Activated CD8-positive, alpha-beta memory T cell treated with anti-CD3 and anti-CD28 coated beads for 24 hours (primary cell): ENCODE measurements at places on chromosomes 12 and 14.

- DNase-seq: no peak
These were observed 13.6 kb upstream of the FAIM2 start for GRCh38 chr12:49917166-49917787.

- no peak for DNase-seq
These were observed 96.6 kb downstream of the APAF1 start for GRCh38 chr12:98741556-98742265.

DNA sequence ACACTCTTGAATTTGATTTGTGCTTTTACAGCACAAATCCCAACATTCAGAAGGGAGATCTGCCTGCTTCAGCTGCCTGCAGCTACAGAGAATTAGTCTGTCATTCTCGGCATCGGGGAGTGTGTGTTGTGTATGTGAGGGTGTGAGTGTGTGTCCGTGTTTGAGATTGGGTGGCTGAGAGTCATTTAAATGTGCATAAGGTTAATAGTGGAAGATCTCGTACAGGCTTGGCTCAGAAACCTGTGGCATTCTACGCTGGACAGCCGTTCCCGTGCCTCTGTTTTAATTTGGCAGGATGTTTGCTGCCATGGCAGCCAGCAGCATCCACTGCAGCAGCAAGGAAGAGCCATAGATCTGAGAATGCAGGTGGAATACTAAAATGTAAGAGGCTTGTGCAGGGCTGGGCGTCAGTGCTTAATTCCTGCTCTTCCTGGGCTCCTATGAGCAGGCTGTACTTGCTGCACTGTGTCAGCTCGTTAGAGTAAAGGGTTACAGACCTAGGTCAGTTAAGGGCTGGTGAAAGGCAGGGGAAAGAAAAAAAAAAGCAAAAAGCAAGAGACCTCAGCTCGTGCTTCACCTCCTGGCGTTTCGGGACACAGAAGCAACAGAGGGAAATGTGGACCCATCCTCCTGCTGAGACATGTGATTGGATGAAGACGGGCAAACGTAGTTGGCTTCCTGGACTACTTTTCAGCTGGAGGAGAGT lies 205.4 kb downstream of the NAV3 start:
- no peak for DNase-seq

DNA sequence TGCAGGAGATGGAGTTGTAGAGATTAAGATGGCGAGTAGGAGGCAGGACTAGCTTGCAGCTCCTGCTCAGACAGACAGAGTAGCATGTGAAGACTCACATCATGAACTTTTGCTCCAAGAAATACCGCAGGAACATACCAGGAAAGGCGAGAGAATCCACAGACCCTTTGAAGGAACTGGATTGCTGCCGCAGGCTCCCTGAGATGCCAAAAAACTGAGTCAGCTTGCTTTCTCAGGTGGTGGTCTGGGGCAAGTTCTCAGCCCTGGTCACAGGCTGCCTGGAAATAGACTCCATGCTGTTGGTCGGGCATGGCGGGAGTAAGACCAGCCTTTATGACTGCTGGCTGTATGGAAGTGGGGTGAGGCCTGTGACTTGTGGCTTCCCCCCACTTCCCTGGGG lies 163.6 kb upstream of the NAV3 start:
- DNase-seq: no peak

DNA sequence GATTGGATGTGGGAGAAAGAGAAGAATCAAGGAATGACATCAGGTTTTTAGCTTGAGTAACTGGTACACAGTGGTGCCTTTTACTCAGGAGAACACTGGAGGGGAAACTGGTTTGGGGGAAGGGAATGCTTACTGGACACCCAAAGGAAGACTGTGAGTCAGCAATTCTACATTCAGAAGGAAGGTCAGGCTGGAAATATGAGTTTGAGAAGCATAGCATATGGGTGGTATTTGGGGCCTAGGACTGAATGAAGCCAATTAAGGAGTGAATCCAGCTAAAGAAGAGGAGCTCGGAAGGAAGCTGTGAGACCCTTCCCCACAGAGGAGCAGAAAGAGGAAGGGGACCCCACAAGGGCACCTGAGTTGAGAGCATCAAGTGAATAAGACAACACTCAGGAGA lies 35.4 kb downstream of the DMAC2L start:
- no peak for DNase-seq

GRCh38 chr12:41365653-41366171 lies 177.6 kb downstream of the PDZRN4 start:
- DNase-seq: no peak

DNA sequence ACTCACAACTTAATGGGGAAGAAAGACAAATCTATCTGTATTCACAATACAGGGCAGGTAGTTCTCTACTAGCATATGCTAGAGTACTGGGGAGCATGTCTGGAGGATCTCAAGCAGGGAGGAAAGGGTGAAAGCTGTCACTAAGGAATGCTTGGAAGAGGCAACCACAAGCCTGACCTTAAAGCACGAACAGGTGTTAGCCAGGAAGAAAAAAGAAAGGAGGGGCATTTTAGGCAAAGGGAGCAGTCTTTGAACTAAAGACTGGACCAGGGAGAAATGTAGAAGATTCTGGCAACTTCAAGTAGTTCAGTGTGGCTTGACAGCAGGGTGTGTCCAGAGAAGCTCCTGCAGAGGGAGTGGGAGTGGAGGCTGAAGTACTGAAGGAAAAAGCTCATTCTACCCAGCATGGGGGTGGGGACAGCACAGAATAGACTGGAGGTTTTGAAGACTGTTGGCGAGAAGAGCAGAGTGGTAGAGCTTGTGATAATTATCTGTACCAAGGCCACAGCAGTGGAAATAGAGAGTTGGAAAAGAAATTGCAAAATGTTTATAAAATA lies 50.9 kb downstream of the AP5M1 start:
- DNase-seq: no peak

DNA sequence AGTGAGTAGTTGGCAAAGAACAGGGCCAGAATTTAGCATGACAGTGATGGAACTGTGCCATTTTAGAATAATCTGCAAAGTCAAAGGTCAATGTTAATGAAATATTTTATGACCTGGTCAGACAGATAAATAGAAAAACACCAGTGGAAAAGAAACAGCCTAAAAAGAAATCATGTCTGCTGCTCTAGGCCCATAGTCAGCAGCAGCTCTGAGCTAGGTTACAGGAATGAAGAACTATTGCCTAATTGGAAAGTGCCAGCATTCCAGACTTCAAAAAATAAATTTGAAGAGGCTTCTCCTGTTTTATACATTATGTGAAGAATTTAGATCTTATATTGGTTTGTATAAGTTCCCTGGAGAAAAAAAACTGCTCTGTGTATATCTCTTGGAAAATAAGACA lies 9.8 kb downstream of the NPC2 start:
- DNase-seq: no peak

GRCh38 chr12:73935817-73936216 lies 601.8 kb upstream of the ATXN7L3B start:
- DNase-seq: no peak

DNA sequence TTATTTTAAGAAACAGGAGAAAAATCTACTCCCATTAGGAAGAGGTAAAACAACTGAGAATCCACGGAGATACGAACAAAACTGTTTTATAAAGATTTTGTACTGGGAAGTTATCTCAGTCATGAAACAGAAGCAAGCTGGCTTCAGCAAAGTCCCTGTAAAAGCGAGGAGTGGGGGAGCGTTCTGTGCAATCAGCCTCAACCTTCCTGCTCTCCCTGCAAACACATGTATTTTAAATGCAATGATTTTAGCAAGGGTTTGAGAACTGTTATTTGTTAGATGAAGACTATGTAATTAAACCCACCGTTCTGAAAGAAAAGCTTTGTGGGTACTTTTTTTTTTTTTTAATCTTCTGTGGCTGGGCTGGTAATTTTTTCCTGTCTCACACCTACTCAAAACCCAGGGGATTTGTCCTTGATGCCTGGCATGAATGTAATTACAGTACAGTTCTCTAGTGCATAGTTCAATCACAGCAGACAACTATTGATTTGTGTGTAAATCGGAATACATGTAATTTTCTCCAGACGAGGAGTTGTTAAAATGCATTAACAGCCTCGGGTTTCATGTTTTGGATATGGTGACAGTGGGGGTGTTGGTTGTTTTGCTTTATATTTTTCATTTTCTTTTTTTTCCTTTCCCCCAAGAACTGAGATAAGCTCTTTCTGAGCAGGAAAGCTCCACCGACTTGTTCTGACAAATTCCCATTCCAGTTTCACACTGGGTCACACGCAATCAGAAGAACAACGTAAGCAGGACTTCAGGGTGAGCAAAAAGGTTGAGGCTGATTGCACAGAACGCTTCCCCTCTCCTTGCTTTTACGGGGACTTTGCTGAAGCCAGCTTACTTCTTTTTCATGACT lies 153.6 kb downstream of the PHLDA1 start:
- no peak for DNase-seq

GRCh38 chr14:71536015-71536740 lies 396.1 kb upstream of the RGS6 start:
- DNase-seq: no peak

GRCh38 chr12:131842169-131842568 lies 14.0 kb downstream of the MMP17 start:
- DNase-seq: no peak

- no peak for DNase-seq
These were observed 738.1 kb upstream of the TBX3 start for GRCh38 chr12:115421796-115422709.

DNA sequence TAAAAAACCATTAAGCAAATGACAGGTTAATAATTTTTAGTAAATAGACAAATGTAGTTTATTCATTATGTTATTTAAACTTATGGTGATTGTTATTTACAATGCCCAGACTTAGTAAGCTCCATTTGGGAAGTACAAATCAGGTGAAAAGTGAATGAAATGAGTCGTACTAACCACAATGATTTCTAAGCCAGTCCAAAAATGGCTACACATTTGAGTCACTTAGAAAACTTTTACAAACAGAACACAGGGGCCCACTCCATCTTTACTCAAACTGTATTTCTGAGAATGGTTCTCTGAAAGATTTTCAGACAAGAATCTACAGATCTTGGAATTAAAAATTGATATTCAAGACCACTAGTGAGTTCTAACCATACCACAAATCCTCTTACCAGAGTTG lies 653.3 kb upstream of the MIS18BP1 start:
- no peak for DNase-seq

DNA sequence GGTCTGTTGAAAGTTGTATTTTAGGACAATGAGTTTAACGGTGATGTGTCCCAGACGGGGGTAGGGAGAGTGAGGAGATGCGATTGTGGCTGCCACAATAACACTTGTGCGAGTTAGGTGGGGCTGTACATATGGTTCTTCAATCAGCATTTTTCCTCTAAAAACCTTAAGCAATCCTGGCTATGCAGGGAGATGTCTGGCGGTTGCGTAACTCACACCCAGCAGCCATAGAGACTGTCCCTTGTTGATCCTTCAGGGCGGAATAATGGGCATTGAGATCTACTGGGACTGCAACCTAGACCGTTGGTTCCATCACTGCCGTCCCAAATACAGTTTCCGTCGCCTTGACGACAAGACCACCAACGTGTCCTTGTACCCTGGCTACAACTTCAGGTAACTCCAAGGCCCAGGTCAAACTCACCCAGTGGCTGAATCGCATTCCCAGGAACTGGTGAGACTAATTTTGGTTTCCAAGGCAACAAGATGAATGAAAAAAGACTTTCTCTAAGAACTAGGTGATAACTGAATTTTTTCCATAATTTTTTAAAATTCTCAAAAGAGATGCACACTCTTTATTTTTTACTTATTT lies 34.6 kb downstream of the P2RX7 start:
- DNase-seq: no peak

- DNase-seq: peak; percentile 13
These were observed 11.6 kb upstream of the SYNDIG1L start for GRCh38 chr14:74437496-74438053.

DNA sequence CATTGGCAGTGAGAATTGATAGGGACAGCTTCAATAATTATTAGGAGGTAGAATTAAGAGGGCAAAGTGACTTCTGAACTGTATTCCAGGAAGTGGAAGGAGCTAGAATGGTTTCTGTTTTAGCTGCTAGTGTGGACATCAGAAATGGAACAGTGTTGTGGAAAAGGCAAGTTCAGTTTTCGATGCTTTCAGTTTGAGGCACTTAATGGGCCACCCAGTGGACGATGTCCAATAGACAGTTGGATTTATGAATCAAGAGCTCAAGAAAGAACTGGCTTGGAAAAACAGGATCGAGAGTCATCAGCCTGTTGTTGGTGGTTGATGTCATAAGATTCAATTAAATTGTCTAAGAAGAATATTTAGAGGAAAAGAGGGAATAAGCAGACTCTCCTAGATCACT lies 136.3 kb downstream of the DYRK2 start:
- DNase-seq: no peak

GRCh38 chr12:94689646-94690036 lies 39.3 kb upstream of the TMCC3 start:
- DNase-seq: no peak

- no peak for DNase-seq
These were observed 549.6 kb downstream of the DIO2 start for GRCh38 chr14:79661752-79662151.

DNA sequence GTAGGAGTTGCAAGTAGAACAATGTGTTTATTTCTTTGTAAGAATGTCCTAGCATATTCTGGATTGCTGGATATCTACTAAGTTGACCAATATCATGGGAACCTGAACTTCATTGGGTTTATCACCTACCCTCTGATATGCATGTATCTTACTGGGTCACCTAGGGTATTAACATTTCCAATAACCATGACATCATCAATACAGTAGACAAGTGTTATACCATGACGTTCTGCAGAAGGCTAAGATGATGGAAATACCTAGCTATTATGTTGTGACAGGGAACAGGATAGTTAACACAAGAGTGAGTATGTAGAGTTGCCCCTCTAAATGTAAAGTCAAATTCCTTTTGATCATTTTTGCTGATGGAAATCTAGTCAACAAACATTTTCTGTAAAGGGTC lies 26.0 kb downstream of the GPR65 start:
- no peak for DNase-seq

DNA sequence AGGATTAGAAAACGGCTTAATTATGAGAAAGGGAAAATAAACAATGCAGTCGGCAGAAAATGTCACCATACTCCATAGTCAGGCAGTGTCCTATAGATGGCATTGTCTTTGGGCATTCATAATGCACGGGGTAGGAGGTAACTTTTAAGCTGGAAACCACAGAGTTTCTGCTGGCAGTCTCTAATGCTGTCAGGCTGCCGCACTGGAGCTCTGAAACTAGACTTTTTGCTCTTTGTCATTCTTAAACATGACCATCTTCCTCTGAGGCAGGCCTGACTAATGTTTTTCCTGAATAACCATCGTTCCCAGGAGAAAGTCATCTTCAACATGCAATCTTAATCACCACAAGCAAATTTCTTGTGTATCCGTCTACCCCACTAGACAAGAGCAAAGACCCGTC lies 108.8 kb downstream of the ETNK1 start:
- no peak for DNase-seq

GRCh38 chr12:98296462-98297079 lies 218.8 kb upstream of the TMPO start:
- no peak for DNase-seq

DNA sequence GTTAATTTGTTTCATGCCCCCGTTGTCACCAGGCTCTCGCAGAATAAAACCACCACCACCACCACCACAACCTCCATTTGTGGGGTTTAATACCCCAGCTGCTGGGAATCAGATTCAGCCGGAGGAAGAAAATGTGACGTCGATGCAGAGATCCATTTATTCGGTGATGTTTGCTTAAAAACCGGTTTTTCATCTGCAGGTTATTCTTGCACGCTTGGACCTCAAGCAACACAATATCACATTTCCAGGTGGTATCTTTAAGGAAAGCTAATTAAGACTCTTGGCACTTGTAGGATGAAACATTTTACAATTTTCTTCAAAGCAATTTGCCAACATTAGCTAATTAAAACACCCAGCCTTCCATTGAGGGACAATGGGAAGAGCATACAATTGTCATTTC lies 39.8 kb downstream of the SPRING1 start:
- DNase-seq: no peak
